Activated T-helper 2 cell treated with anti-CD3 and anti-CD28 coated beads, Interferon-gamma antibody, Interleukin-2, Interleukin-4, amounts not matched to agents 10 μg/mL and 5 μg/mL and 100 μg/mL, durations not matched to agents 14 hours and 24 hours and 36 hours (primary cell): ENCODE measurements at places on chromosomes 6 and 20. TPM values are rescaled to one million over a fixed set of nuclear protein-coding genes. Genes with fewer than 3 reads are reported as not detected.

Gene GPSM3
- 84.2 and 90.7 TPM in 2 replicates for total RNA-seq

Gene RAET1E
- total RNA-seq, result not detected in 2 replicates

GRCh38 chr6:135014353-135014832 lies 40.2 kb downstream of the HBS1L start:
- DNase-seq, result no peak

DNA sequence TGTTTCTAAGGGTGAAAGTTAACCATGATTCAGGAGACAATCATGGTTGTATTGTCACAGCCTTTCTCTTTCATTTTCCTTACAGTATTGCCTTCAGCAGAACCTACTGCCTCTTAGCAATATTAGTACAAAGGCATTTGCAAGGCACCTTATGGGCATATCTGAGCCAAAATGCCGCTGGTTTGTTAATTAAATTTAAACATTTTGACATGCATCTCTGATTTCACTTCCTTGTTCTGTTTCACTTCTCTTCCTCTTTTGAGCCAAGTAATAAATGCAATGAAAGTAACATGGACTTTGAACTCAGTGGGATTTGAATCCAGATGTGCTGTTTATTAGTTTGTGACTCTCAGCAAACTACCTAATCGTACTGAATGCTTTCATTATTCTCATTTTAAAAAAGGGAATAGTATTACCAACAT lies 467.4 kb upstream of the CITED2 start:
- DNase-seq, result no peak

- no peak for DNase-seq
Measured at GRCh38 chr6:111487661-111488060, 4.6 kb upstream of the REV3L start.

Gene TAAR8
- not detected in 2 replicates for total RNA-seq

Gene SAMD3
- 3.2 and 3.4 TPM in 2 replicates for total RNA-seq

DNA sequence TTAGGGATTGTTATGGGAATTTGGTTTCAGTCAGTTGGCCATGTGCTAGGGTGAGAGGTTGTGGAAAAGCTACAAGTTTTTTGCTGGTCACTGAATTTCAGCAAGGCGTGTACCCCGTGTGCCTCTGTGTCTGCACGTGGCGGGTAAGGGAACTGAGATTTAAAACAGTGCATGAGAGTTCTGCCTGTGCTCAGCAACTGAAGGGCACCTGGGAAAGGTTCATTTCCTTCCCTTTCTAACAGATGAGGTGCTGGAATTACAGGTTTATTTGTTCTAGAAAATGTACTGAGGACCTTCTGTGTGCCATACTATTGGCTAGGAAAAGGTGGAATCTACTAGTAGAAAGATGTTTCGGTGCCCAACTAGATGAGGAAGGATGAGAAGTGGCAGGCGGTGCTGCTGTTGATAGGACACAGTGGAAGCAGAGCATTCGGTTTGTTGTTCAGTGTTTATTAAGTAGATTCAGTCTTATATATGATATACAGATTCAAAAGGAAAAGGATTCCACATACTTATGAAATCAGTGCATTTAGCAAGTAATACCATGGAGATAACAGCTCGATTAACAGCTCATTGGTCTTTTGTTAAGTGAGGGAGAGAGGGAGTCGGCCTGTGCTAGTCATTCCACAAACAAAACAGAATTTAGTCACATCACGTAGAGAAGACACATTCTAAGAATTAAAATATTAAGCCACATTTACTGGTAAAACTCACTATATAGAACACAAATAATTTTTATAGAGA lies 84.7 kb downstream of the ASXL1 start:
- DNase-seq, result no peak

Gene BHLHE23
- not detected in 2 replicates for total RNA-seq

- DNase-seq, result no peak
Measured at GRCh38 chr6:158268361-158269147, 43.7 kb upstream of the TULP4 start.

DNA sequence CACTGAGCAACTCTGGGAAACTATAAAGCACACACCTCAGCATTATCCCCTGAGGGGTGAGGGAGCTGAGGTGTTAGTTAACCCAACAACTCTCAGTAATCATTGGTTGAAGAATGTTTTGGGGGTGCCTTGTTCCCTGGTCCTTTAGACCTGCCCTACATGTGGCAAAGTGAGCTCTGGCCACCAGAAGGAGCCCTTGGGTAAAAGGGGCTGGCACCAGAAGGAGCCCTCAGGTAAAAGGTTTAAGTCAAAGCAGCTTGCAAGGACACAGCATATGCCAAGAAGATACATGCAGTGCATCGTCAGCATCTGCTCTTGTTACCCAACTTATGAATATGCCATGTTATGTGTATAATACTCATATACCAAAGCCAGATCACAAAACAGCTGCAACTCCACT lies 1081.7 kb downstream of the KIF16B start:
- DNase-seq, result no peak

DNA sequence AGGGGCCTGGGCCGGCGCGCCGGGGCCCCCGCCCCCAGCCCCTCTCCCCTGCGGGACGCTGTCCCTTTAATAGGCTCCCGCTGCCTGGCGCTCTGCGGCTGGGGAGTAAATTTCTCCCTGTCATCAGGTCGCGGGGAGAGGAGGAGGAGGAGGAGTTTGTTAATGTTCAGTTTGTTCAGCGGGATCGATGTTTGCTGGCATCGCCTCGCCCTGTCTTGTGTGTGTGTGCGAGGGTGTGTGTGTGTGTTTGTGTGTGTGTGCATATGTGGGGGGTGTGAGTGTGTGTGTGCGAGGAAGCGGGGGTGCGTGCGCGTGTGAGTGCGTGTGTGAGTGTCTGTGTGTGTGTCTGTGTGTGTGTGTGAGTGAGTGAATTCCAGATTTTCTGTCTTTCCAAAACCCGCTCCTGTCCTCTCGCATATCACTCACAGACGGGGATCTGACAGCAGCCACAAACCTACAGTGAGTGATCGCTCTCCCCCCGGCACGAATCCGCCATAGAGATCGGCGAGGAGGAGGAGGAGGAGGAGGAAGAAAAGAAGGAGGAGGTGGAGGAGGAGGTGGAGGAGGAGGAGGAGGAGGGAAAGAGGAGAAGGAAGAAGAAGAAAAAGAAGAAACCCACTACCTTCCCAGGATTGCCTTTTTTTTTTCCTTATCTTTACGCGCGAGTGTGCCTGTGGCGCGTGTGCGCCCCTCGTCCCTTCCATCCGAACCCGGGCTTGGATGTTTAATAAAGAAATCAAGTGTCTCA lies at the start of gene TSHZ2:
TSS of gene TSHZ2 (plus strand) at position 169 of the 748 bp plus-strand sequence. CDS start 936 bp downstream, outside the sequence.
- DNase-seq, result peak; percentile 20

Gene STX11
- total RNA-seq, result 19.2 and 19.7 TPM in 2 replicates

DNA sequence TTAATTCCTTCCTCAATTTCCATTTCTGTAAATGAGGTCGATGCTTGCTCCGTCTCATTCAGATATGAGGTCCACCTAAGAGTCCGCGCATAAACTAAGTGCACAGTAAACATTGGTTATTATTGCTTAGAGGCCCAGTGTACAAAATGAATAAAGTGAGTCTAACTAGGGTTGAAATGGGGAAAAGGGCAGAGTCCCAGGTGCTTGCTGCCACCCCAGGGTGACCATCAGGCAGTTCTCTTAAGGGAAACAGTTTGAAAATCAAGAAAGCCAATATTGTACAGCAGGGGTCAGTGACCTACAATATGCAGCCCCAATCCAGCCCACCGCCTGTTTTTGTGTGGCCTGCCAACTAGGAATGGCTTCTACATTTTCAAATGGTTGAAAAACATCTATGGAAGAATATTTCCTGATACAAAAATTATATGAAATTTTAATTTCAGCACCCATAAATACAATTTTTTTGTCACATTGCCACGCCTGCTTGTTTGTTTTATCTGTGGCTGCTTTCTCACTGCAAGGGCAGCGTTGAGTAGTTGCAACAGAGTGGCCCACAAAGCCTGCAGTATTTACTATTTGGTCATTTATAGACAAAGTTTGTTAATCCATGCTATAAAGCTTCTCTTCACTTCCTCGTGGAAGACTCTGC lies 43.3 kb downstream of the SLC13A3 start:
- no peak for DNase-seq

- DNase-seq, result no peak
Measured at GRCh38 chr6:118755941-118756646, 104.7 kb upstream of the CEP85L start.

Gene PERP
- total RNA-seq, result 6.4 and 7.0 TPM in 2 replicates

- DNase-seq, result no peak
Measured at GRCh38 chr6:8814440-8815000, 379.2 kb upstream of the SLC35B3 start.

- no peak for DNase-seq
Measured at GRCh38 chr6:42229506-42230119, 12.0 kb upstream of the MRPS10 start.

Gene RANBP9
- total RNA-seq, result 50.7 and 55.7 TPM in 2 replicates

GRCh38 chr6:125753218-125753936 lies 3.9 kb downstream of the HEY2 start:
- no peak for DNase-seq

- no peak for DNase-seq
Measured at GRCh38 chr6:21157186-21157929, 436.2 kb upstream of the SOX4 start.

Gene TRDN
- not detected in 2 replicates for total RNA-seq

Gene MRPS10
- total RNA-seq, result 39.6 and 40.4 TPM in 2 replicates

Gene ZBTB2
- total RNA-seq, result 19.1 and 19.7 TPM in 2 replicates

DNA sequence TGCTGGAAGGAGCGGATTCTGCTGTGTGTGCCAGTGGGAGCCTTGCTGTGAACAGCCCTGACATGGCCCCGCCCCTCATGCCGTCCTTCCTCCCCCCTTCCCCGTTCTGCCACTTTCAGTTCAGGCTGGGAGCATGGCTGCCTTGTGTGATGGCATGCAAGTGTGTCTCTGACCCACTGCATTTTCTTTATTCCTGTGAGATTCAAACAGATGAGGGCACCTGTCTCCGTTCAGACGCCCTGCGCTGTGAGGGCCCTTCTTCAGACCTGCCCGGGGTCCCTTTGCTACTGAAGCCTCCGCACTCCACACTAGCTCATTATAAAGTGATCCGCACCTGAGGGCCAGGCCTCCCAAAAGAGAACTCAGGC lies 88.3 kb downstream of the TAF4 start:
- no peak for DNase-seq

Gene DNMT3B
- 2.8 and 3.4 TPM in 2 replicates for total RNA-seq

- no peak for DNase-seq
Measured at GRCh38 chr6:168125429-168126001, 46.5 kb upstream of the FRMD1 start.

DNA sequence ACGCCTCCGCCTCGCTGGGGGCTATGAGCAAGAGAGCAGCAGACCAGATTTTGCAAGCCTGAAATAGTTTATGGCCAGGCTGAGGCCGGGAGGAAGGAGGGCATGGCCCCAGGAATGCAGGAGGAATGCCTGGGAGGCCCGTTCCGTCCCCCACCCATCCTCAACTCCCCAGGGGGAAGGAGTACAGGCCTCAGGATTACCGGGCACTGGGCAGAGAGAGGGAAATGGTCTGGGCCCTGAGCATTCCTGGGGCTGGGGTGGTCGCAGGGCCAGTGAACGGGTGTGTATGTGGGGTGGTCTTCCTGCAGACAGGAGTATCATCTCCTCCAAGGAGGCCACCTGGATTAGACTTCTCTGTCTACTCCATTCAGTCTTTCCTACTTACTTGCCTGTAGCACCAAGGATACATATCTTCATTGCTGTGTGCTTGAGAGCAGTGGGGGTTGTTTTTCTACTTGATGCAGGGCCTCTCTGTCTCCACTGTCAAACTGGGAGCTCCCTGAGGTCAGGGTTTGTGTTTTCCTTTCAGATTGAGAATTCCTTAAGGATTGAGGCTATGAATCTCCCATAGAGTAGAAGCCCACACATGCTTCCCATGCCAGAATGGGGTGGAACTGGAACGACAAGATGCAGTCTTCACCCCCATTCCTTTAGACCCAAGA lies 81.3 kb downstream of the VEGFA start:
- DNase-seq, result no peak

Gene ELOVL4
- total RNA-seq, result 0.76 and 0.98 TPM in 2 replicates

Gene OVOL2
- not detected in 2 replicates for total RNA-seq

Gene GSTA3
- total RNA-seq, result not detected in 2 replicates

- DNase-seq, result no peak
Measured at GRCh38 chr6:28224131-28225055, 682 bp upstream of the ZSCAN9 start.

DNA sequence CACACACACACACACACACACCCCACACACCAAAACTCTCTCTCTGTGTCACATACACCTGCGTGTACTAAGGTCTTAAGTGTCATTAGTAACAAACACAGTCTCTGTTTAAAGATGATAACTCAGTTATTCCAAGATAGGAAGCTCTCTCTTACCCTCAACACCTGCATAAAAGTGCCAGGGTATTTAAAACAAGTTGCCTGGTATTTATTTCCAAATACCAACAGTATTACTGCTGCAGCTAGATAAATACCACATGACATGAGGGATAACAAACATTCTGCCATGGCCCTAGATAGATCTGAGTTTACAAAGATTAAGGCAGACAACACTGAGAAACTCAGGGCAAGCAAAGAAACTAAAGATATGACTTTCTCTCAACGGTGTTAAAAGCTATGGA lies 118.5 kb downstream of the SIM1 start:
- DNase-seq, result no peak

- no peak for DNase-seq
Measured at GRCh38 chr20:63698739-63699465, 2.5 kb downstream of the TNFRSF6B start.

GRCh38 chr6:90860822-90861601 lies 274.1 kb upstream of the MAP3K7 start:
- DNase-seq, result no peak

DNA sequence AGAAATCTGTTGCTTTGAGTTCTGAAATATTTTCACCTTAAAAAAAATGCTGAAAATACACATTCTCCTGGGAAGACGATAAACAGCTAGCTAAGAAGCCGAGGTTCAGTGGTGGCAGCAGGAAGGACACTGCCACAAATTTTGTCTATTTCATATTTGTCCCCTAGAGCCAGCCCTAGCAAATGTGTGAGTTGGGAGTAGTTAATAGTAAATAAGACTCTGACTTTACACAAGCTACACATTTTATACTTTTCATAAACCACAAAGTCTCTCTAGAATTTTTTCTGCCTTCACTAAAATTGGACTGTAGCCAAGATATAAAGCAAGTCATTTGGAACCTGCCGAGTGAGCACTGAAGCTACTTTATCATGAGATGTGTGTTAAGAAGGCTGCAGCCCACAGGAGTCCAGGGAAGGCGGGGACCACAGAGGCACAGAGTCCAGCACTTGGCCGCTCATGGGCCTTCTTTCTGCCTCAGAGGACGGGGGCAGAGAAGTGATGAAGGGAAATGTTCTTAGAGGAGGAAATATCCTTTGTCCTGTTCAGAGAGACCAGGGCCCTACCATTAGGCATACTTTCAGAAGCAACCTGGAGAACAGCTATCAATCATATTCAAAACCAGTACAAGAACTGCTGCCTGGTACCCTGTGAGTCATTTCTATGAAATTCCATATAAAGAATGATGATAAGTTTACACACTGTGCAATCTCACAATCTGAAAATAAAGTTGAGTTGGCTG lies 241.7 kb upstream of the TAB2 start:
- no peak for DNase-seq

DNA sequence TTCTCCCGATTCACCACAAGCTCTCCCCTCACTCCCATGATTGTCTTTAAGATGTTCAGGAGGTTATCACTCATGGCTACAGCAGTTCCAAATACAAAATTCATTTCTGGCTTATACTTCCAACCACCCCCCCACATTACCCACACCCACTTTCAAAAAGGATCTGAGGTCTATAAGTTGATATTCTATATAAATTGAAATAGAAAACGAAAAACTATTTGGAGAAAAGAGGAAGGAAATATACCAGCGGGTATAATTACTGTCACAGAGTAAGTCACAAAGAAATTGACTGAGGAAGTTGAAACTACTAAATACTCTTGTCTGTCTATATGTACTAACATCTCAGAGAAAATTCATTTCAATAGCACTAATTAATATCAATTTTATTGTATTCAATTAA lies 112.7 kb upstream of the TNFAIP3 start:
- no peak for DNase-seq
